ENCODE measurements at places on chromosomes 2 and 18. TPM values are rescaled to one million over a fixed set of nuclear protein-coding genes. Genes with fewer than 3 reads are reported as not detected.

The CNGA3 gene
- total RNA-seq: not detected

The NEU2 gene
- total RNA-seq: not detected

The VWA3B gene
- 0.11 TPM for total RNA-seq

The GREB1 gene
- total RNA-seq: under 0.01 TPM

The GULP1 gene
- total RNA-seq: 71.5 TPM

The ITGA6 gene
- 23.9 TPM for total RNA-seq

The ETAA1 gene
- 21.6 TPM for total RNA-seq

The AQP12B gene
- total RNA-seq: not detected

The SERPINB13 gene
- not detected for total RNA-seq

The GALNT3 gene
- total RNA-seq: 13.7 TPM

The PIEZO2 gene
- total RNA-seq: under 0.01 TPM

The PIK3C3 gene
- total RNA-seq: 56.1 TPM

The UGT1A3 gene
- total RNA-seq: 0.43 TPM

The CCDC150 gene
- total RNA-seq: 4.8 TPM

The GPAT2 gene
- total RNA-seq: 1.2 TPM

The FOXD4L1 gene
- not detected for total RNA-seq

The DNER gene
- 7.9 TPM for total RNA-seq

The FHL2 gene
- 63.6 TPM for total RNA-seq

The MC2R gene
- not detected for total RNA-seq

The NYAP2 gene
- total RNA-seq: not detected

The STPG4 gene
- total RNA-seq: 1.2 TPM

The PARD6G gene
- total RNA-seq: 1.3 TPM

The BCL2 gene
- total RNA-seq: 0.39 TPM

The TXNL4A gene
- 41.6 TPM for total RNA-seq

The THSD7B gene
- under 0.01 TPM for total RNA-seq

The LOXHD1 gene
- total RNA-seq: not detected

The CCL20 gene
- total RNA-seq: 2.4 TPM

The CFAP65 gene
- not detected for total RNA-seq

All from placental epithelial cell (primary cell).